ENCODE measurements at places on chromosomes 2 and 18. TPM values are rescaled to one million over a fixed set of nuclear protein-coding genes. Genes with fewer than 3 reads are reported as not detected.

DNA sequence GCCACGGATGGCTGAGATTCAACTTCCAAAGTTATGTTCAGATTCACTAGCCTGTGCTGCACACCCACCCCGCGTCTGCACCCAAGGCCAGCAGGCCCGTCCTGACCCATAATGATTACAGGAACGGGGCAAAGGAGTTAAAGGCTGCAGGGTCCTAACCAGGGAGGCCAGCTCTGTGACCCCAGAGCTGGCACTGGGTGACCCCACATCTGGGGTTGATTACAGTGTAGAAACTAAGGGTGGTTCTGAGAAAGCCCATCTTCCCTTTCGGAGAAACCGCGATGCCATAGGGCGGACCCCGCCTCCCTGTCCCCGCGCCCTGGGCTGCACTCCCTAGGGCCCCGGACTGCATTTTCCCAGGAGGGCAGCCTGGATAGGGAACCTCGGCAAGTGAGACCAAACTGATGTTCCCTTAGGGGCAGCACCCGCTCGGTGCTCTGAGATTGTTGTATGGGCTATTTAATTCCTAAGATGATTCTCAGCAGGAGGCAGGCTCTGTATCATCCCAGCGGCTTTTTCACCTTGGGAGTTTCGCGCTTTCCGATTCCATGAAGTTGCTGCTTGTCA lies 2.2 kb upstream of the GPR148 start:
- DNase-seq = no peak

- no peak for DNase-seq
Observed at GRCh38 chr2:71212336-71212735, 14.6 kb downstream of the PAIP2B start.

- DNase-seq = no peak
Observed at GRCh38 chr2:205769495-205769850, 87.2 kb downstream of the NRP2 start.

GRCh38 chr2:12935222-12935621 lies 218.5 kb downstream of the TRIB2 start:
- no peak for DNase-seq

Gene LYG2
- total RNA-seq = not detected

Gene LRATD1
- total RNA-seq = 0.80 TPM

DNA sequence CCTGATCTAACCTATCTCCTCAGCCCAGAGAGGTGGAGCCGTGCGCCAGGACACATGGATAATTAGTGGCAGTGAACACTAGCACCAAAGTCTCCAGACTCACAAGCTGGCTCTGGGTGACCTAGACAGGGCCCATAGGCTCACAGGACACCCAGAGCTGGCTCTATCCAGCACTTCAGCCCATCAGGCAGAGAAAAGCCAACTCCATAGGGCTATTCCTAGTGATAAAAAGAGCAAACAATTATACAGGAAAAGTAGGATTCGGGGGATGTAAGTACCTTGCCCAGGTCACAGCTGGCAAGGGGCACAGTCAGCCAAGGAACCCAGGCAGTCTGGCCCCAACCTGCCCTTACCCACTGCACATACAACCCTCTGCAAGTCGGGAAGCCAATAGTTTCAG lies 178.6 kb downstream of the TNS1 start:
- no peak for DNase-seq
